ENCODE measurements at places on chromosomes 6 and 20. TPM values are rescaled to one million over a fixed set of nuclear protein-coding genes. Genes with fewer than 3 reads are reported as not detected.

The TAP1 gene
- 62.2 TPM for total RNA-seq

- DNase-seq = no peak
These were observed 21.2 kb upstream of the ASF1A start for GRCh38 chr6:118872726-118873125.

GRCh38 chr20:4666001-4666479 lies 55.7 kb upstream of the PRND start:
- no peak for DNase-seq

DNA sequence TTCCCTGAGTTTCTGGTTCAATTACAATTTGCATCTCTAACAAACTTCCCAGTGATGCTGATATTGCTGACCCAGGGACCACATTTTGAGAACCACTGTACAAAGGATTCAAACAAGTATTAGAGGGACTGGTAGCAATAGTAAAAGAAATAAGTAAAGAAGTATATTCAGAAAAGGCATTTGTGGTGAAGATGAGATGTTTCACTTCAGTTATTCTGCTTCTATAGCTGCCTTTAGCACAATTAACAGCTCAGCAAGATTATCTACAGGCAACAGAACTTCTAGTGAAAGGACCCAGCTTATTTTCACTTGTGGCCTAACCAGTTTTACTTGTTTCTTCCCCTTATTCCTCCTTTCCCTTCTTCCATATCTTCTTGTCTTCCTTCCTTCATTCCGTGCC lies 149.4 kb downstream of the PHF3 start:
- DNase-seq = no peak

GRCh38 chr6:88866856-88867255 lies 96.6 kb downstream of the RNGTT start:
- DNase-seq = no peak

The L3MBTL1 gene
- total RNA-seq = 25.6 TPM

The FAM110A gene
- total RNA-seq = 6.2 TPM

DNA sequence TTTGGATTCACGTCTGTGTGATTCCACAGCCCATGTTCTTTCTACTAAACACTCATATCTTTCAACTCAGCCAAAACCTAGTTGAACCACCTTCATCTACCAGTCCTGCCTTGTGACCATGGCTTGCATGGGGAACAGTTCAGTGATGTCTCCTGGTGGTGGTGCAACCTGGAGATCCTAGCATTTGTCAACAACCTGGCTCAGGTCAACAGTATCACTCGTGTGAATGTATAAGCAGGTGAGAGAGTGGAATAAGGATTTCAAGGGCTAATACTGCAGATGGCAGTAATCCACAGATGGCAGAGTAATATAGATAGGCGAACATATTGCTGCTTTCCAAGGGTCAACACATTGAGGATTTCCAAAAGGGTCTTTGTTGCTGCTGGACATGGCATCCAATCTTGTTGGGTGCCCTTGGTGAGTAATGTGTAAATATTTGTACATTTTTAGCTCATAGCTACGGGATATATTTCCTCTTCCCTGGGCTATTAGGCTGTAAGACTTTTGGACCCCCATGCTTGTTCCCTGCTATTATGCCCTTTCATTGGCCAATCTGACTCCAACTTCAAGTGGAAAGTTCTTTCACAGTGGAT lies 13.4 kb downstream of the PBOV1 start:
- DNase-seq = no peak

DNA sequence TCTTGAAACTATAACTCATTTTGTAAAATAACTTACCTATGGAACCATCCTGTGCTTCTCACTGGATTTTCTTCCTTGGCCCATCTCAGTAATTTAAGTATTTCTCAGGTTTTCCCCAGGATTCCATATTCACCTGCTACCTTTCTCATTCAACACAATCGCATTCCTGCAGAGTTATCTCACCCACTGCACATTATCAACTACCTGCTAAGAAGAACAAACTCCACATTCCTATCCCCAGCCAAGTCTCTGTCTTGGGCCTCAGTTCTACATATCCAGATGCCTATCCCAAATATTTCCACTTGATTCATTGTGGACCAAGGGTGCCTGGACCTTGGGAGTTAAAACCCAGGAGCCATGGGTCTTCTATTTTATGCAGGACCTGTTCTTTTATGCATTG lies 60.2 kb upstream of the KCNQ5 start:
- no peak for DNase-seq
